ENCODE measurements at places on chromosomes 6 and 20.

DNA sequence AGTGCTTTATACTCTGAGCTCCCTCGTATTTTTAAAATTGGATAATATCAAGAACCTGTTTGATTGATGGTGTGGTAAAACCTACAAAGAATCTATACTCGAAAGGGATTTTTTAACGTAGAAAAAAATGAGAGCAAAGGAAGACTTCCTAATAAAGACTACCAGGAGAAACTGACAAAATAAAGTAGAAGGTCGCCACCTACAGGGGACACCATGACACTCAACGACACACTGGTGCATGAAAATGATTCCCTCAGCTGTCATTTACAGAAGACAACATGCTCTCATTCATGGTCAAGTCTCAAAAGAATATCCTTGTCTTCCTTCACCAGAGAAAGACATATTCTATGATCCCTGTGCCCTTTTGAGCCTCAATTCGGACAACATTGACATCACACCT lies 10.1 kb upstream of the NHSL1 start:
- no peak for DNase-seq

DNA sequence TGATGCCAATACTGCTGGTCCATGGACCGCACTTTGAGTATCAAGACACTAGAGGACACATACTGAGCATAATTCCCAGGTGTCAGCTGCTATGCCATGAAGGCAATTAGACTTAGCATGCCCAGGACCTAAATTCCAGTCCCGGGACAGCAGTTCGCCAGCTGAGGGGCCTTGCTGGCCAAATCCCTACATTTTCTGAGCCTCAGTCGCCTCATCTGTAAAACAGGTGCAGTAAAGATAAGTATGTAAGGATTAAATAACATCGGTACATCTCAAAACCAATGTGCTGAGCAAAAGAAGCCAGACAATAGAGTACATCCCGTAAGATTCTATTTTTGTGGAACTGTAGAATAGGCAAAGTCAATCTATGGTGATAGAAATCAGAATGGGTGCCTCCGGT lies 1.0 kb downstream of the BFSP1 start:
- no peak for DNase-seq

- no peak for DNase-seq
These were observed 211.2 kb downstream of the PHACTR1 start for GRCh38 chr6:12927746-12928145.

GRCh38 chr20:40980828-40981310 lies 47.8 kb upstream of the TOP1 start:
- DNase-seq: no peak

DNA sequence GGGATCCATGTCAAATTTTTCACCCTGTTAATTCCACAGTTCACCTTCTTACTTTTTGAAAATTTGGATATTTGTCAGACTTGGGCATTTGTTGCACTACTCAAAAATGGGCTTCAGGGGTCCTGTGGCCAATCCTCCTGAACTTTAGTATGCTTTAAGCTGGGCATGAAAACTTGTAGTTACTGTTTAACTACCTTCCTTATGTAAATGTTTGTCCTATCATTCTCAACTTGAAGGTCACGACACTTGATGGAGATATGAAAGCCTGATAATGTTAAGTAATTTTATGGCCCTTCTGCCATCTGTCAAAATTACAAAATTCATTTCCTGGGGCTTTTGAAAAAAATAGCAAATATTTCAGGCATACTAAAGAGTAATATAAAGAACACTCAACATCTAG lies 4.2 kb upstream of the ZNF311 start:
- DNase-seq: no peak

DNA sequence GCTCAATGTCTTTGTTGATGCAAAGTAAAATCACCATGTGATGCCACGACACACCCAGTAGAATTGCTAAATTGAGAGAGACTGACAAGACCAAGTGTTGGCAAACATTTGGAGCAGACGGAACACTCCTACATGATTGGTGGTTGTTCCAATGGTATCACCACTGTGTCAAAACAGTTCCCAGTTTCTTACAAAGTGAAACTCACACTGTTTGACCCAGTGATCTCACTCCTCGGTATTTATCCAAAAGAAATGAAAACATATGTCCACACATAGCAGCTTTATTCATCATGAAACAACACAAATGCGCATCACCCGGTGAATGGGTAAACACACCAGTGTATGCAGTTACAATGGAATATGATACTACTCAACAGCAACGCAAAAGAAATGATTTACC lies 74.0 kb upstream of the SULF2 start:
- DNase-seq: no peak

DNA sequence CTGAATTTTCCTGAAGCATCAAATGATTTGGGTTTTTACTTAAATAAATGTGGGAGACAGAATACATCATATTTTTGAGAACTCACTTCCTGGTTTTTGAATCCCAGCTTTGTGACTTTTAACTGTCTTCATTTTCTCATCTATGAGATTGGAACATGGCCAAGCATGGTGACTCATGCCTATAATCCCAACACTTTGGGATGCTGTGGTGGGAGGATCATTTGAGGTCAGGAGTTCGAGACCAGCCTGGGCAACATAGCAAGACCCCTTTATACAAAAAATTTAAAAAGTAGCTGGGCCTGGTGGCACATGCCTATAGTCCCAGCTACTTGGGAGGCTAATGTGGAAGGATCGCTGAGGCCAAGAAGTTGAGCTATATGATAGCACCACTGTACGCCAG lies 122.3 kb downstream of the QKI start:
- no peak for DNase-seq

GRCh38 chr6:19802656-19803055 lies 34.5 kb upstream of the ID4 start:
- no peak for DNase-seq

GRCh38 chr20:50980851-50981713 lies 22.5 kb downstream of the MOCS3 start:
- no peak for DNase-seq

DNA sequence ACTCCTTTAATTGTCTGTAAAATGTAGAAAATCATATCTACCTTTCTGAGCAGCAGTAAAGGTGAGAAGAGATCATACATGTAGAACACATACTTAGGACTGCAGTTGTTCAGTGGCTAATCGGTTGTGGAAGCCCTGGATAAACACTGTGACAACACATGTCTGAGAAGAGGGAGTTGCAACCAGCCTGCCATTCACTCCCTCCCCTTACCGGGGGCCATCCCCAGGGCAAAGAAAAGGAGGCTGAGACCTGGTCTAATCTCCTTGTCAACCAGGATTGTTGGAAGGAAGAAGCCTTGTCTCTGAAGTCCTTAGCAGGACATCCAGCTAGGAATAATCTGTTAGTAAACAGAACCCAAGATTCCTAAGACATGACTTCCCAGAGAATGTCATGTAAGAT lies 462.5 kb upstream of the AGPAT4 start:
- DNase-seq: no peak

- no peak for DNase-seq
These were observed 19.0 kb downstream of the HIVEP1 start for GRCh38 chr6:12030993-12031550.

DNA sequence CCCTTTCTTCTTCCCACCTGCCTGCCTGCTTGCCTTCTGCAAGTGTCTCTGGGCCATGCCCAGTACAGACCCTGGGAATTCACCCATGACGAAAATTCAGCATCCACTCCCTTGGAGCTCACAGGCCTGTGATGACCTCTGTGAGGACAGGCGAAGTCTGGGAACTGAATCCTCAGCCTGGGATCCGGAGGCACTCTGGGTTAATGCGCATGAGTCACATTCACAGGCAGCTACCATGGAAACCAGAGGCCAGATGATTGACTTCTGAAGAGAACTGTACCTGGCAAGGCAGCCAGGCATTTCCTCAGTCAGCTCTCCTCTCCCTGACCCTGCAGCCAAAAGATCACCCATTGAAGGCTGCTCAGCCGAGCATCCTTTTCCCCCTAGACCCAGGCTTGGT lies 41.0 kb downstream of the SLC9A8 start:
- peak; percentile 92 for DNase-seq

GRCh38 chr6:44115866-44116265 lies 11.4 kb downstream of the MRPL14 start:
- no peak for DNase-seq

- DNase-seq: no peak
These were observed 64.2 kb downstream of the LMBRD1 start for GRCh38 chr6:69732640-69733039.

GRCh38 chr6:104750449-104750848 lies 109.3 kb downstream of the HACE1 start:
- DNase-seq: peak; percentile 7

DNA sequence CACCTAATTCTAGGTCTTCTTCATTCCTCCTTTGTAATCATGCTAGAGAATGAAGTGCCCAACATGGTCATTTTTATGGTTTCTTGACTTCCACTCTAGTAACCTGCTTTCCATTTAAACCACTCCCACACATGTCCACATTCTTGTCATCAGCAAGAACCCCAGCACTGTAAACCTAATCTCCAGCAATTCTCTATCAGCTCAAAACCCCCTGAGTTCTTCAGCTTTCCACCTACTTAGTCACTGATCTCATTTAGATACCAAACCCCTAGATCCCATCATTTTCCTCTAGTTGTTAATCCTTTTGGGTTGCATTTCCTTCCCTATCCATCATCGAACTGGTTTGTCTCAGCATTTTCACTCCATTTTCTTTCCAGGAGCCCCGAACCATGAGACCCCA lies 49.7 kb downstream of the GOPC start:
- DNase-seq: no peak

GRCh38 chr6:170067181-170067641 lies 223.7 kb downstream of the DLL1 start:
- DNase-seq: no peak

GRCh38 chr6:156944412-156944811 lies 167.2 kb downstream of the ARID1B start:
- no peak for DNase-seq

GRCh38 chr6:138815797-138816528 lies 20.1 kb downstream of the ECT2L start:
- no peak for DNase-seq

GRCh38 chr20:60695226-60696000 lies 556.6 kb upstream of the CDH4 start:
- peak; percentile 84 for DNase-seq

- DNase-seq: no peak
These were observed 18.6 kb downstream of the UCKL1 start for GRCh38 chr20:63937596-63937995.

DNA sequence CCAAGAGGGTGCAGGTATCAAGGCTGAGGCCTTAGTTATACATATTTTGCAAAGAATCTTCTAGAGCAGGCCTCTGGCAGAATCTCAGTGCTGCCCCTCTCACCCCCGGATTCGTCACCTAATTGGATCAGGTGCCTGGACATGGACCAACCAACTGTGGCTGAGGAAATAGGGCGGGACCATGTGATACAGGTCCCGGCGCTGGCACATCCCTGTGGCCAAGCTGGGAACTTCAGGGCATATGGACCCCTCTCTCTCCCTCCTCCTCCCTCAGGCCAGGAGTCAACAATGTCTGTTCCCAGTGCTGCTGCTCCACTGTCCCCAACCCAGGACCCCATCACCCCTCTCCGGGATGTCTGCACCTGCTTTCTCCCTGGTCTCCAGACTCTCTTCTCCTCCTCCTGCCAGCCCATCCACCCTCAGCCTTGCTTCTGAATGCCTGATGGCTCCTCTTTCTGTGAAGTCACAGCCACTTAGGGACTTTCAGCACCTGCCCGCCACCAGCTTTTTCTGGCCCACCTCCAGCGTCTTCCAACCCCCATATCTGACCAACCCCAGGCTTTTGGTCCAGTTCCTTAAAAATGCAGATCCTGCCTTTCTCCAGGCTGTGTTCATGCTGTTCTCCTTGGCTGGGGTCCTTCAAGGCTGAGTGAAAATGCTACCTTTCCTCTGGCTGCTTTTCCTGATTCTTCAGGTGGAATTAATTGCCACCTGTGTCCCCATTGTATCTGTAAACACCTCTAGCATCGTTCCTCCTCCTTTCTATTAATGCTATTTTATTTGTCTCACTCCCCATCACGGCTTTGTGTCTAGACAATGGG lies 19.0 kb upstream of the MLN start:
- DNase-seq: no peak

GRCh38 chr6:15283986-15284361 lies 38.1 kb downstream of the JARID2 start:
- DNase-seq: no peak

DNA sequence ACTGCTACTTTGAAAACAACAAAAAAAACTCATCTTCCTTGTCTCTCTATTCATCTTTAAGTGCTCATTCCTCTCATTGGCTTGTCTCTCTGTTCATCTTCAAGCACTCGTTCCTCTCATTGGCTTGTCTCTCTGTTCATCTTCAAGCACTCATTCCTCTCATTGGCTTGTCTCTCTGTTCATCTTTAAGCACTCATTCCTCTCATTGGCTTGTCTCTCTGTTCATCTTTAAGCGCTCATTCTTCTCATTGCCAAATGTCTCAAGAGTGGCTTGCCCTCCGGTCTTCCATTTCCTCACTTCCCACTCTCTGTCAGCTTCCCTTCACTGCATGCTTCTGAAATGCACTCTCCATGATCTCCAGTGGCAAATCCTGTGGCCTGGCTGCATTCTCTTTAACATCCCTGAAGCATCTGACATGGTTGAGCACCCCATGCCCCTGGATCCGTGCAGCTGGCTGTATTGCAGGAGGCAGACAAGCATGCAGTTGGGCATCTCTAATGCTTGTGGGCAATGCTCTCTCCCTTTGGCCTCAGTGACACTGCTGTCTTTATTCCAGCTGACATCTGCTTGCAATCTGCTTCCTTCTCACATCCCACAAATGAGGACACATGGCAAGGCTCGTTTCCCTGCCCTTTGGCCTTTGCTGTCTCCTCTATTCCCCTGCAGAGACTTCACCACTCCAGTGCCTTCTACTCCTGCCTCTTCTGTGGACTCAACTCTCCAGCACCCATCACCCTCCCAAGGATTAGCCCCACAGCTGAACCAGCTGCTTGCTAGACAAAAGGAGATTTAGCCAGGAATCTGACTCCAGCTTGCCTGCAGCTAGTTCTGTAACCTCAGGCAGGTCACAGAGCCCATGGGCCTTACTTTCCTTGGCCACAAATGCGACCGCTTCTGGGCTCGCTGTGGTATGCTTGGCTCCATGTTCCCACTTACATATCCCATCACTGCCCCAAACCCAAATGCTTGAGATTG lies 143.2 kb upstream of the SNX9 start:
- DNase-seq: no peak

DNA sequence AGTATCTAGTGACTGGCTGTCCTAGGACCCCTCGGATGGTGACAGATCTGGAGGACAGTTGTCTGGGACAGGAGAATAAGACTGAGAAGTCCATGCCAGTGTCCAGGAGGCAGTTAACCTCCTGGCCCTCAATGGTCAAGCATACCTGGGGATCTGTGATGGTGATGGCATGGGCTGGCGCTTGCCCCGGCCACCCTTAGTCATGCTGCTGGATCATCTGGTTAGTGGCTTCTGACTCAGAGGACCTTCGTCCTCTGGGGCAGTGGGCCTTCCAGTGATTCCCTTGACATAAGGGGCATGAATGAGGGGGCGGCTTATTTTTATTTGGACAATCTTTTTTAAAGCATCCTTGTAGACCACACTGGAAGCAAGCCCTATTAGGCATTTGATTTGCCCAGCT lies 24.0 kb upstream of the SF3B5 start:
- DNase-seq: no peak

GRCh38 chr20:1854246-1854645 lies 41.0 kb upstream of the SIRPA start:
- no peak for DNase-seq

- DNase-seq: no peak
These were observed 244.1 kb upstream of the QKI start for GRCh38 chr6:163170294-163170883.

GRCh38 chr6:145531822-145532221 lies 203.5 kb downstream of the EPM2A start:
- DNase-seq: no peak

Data from retinal pigment epithelial cell (primary cell).